ENCODE measurements at places on chromosomes 4 and X.

DNA sequence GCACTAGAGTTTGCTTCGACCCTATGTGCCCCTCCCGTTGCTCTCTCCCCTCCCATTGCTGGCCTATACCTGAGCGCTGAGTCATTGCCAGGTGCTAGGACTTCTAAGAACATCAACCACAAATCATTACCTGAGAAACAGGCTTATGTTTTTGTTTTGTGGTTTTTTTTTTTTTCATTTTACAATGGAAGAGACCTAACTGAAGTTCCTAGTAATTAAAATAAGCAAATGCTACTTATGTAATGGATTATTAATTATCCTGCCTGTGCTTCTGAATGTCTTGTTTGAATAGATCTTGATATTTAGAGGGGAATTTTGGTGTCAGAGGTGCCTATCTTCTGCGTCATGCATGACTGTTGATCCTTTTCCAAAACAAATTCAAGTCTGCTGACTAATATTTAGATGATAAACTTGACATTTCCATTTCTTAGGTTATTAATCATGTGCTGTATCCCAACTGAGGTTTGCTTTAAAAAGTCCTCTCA lies 275.4 kb upstream of the CPEB2 start:
- no peak for DNase-seq

DNA sequence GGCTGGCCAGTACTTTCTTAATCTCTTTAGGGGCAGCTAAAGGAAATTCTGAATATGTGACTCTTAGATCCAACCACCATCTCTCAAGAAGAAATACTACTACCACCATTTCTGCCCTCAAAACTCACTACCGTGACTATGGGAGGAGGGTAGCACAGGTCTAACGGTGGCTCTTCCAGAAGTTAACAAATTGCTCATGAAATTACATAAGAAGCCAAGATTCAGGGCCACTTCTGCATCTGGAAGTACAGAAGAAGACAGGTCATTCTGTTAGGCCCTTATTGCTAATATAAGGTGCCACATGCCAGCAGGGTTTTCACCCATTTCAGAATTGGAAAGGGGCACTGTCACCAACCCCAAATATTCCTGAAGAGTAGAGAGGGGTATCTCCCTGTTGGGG lies 19.6 kb upstream of the NKRF start:
- DNase-seq = no peak

- no peak for DNase-seq
Measured at GRCh38 chrX:23003116-23003515, 3.4 kb downstream of the DDX53 start.

DNA sequence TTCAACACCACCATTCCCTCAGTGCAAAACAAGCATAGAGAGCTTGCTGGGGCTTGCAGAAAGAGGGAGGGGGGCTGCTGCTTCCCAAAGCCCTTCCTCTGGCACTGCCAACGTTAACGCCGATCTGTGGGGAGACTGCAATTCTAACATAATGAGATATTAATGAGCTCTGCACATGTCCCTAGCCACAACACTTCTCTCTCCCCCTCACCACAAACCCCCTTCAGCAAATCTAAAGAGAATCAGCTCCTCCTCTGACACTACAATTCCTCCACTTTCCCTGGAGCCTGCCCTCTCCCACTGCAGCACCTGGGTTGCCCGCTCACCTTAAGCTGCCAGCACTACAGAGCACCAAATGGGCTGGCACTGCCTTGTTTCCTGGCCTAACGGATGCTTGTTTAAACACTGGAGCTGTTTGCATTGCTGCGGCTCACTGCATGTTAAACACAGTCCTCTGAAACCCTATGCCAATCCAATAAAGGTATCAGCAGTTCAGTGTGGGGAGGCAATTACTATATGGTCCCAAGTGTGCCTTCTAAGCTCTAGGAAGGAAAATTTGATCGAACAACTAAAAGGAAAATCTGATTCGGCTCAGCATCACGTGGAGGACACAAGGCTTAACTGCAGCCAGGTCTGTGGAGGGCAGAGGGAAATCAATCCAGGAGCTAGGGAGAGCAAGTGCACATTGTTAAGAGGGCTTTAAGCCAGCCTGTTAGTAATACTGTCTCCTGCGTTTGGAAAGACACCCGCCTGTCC lies 232.4 kb downstream of the MAML3 start:
- DNase-seq = no peak

GRCh38 chr4:44447563-44448504 lies 775 bp downstream of the KCTD8 start:
- peak; percentile 35 for DNase-seq

DNA sequence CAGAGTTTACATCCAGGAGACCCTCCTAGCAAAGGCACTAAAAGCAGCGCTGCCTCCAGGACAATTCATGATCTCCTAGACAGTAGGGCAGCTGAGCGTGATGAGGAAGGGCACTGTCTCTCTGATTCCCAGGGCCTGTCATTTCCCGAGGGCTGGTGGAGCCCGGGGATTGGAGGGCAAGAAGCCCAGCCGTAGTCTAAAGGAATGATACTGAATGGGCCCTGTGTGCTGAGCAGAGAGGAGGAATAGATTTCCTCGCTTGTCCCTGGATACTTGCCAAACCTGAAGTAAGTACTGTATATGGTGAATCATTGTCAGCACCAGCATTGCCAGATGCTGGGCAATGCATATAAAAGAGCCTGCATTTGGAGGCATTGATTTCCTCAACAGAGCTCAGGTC lies 88.0 kb upstream of the SLITRK2 start:
- no peak for DNase-seq

DNA sequence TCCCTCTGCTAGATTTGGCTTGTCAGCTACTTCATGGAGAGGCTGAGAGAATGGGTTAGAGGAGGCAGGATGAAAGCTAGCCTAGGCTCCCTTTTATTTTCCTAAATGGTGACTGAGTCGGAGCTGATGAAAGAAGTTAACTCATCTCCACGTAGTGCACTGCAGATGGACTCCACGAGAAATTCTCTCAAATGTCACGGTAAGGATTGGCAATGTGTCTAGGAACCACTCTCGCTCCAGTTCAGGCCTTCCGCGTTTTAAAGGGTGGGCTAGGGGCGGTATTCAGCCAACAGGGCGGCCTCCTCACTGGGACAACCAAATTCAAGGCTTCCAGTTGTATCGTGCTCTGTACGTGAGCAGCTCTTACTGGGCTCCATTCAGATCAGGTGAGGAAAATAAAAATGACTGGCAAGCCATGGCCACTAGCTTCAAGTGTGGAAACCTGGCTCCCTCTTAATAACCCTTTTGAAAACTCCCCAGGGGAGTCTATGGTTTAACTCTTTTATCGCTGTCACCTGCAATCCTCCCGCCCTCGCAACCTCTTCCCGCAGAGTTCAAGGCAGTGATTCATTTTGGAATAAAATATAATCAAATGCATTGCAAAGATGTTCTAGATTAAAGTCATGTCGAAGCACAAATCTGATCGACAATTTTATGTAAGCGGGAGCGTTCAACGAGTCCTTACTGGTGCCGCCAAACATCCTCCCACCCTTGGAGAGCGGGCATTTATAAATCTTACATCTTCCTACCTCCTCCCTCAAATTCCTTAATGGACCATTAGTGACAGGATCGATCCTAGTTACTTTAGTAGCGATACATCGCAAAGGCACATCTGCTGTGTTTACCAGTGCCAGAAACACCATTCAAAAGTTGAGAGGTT lies 1.2 kb downstream of the SPOCK3 start:
- DNase-seq = no peak

GRCh38 chr4:52726826-52727580 lies 24.2 kb downstream of the ERVMER34-1 start:
- DNase-seq = no peak

DNA sequence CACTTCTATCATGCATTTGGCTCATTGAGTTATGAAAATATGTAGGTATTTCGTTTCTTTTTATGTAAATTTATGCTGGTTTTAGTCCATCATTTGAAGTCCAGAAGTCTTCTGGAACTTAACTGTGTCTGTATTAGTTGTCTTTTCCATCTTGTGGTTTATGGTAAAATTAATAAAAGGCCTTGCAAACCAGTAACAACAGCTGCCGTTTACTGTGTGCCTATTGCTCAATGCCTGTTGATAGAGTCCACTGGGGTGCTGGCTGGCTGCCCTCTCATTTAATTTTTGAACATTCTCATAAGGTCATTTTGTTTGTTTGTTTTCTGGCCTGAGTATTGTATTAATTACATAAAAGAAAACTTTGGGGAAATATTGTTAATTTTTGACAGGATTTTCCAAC lies 98.0 kb downstream of the NAA11 start:
- no peak for DNase-seq

- DNase-seq = no peak
Measured at GRCh38 chrX:53882331-53882730, 161.9 kb downstream of the PHF8 start.

- no peak for DNase-seq
Measured at GRCh38 chr4:40307627-40308497, 27.3 kb upstream of the CHRNA9 start.

GRCh38 chr4:60683973-60684372 lies 516.2 kb upstream of the ADGRL3 start:
- no peak for DNase-seq

- DNase-seq = no peak
Measured at GRCh38 chr4:144504883-144505282, 141.1 kb upstream of the HHIP start.

DNA sequence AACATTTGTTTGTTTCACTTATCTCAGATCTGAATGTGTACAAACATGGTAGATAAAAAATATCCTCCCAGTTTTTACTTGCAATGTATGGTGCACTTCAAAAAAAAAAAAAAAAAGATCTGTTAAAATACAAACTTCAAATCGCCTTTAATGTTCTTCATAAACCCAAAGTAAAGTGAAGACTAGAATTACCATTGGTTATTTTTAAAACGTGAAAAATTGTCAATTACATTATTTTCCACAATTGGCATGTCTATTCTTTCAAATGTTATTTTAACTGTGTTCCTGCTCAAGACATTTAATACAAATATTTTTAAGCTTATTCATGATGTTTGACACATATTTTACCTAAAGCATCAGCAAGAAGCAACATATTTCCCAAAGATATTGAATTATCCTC lies 5.0 kb downstream of the NKX6-1 start:
- DNase-seq = no peak

DNA sequence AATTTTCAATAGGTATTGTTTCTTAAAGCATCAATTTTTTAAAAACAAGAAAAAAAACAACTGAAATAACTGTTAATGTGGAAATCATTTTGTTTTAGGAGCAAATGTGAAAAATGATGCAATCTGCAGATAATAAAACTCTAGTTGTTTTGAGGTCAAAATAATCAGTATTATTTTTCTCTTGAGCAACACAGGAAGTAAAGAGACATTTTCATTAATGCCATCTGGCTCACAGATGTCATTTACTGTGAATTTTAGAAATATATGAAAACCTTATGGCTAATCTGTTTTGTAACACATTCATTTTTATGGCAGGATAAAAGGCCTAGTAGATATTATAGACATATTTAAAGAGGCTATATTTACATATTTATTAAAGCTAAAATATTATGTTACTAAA lies 141.6 kb downstream of the PCDH18 start:
- DNase-seq = no peak

- no peak for DNase-seq
Measured at GRCh38 chrX:66914080-66914479, 275.2 kb upstream of the EDA2R start.

DNA sequence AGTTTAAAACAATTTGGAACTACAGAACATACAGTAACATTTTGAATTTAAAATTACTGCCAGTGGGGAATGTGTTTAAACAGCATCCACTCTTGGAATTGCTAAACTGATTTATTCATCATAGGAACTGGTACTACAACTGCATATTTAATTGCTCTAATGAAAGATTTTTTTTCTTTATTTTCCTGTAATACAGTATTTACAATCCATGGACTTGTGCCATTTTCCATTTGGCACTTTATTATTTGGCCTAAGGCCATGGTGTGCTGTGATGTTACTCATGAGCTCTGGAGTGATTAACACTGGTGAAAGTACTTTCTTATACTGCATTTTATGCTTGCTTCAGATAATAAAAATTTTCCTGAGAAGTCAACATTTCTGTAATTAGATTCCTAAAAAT lies 69.7 kb upstream of the NUDT6 start:
- no peak for DNase-seq

- peak; percentile 26 for DNase-seq
Measured at GRCh38 chr4:145186729-145187128, 6.3 kb upstream of the OTUD4 start.

DNA sequence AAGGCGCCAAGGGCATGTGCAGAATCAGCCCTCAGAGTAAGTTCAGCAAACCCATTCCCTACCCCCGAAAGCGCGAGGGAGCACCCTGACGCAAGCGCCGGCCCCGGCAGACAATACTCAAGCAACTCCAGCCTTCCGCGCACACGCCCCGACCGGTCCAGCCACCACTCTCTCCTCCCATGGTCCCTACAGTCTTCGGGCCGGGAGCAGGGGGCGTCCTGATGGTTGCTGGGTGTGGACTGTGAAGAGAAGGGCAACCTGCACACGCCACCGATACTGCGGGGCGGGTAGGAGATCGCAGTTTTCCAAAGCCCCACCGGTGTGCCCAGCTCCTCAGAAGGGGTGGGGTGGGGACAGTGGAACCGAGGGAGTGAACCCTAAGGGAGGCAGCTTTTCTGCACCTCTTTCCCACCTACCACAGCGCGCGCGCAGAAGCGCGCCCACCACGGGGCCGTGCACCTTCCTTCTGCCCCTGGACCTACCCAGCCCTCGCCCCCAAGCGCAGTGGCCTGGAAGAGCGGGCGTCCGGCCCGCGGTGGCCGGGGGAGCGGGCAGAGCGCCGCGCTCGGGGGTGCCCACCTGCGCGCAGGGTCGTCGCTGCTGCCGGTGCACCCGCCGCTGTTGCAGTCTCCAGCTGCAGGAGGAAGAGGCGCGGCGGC lies 650.2 kb upstream of the DIPK2B start:
- peak; percentile 14 for DNase-seq

DNA sequence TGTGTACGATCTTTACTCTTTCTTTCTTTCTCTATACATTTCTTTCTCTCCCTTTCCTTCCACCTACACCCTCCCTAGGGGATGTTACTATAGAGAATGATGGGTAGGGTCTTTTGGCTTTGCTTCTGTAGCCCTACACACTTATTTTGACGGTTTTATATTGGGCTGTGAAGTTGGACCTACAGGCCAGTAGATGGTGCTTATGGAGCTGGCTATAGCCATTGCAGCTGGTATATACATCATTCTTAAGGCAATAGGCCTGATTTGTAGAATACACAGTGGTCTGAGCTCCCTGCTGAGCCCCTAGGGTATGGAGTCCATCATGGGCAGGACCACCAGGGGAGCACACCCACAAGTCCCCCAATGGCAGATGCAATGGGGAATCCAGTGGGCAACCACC lies 1869.7 kb downstream of the STIM2 start:
- no peak for DNase-seq

- no peak for DNase-seq
Measured at GRCh38 chr4:45410701-45411210, 684.4 kb upstream of the GNPDA2 start.
